ENCODE measurements at places on chromosomes 16 and 17.

DNA sequence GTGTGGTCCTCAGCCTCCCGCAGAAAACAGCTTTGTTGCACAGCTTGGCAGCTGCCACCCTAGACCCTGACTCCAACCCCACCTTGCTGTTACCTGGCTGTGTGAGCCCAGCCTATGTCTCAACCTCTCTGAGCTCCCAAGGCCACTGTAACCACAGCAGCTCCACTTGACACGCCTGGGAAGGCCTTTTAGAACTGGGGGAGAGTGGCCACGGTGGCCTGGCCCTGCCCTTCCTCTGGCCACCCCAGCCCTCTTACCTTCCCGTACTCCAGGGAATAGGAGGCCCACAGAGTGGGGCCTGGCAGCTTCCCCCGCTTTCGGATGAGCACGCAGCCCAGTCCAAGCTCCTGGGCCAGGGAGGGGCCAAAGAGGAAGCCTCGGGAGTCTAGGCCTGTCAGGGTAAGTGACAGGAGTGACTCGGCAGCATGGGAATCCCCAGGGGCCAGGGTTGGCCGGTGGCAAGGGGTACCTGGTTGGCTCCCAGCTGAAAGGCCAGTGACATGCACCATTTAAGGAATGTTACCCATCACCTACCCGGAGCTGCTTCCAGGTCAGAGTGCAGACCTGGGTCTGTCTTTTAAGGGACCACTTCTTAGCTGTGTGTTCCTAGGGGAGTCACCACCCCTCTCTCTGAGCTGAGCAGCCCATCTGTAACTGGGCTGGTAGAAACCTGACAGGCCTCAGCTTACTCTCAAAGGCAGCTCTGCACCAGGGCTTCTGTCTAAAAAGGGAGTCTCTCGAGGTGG is 1.4 kb downstream of the APRT start:
- no peak for DNase-seq

GRCh38 chr16:84756830-84757229 is 57.0 kb downstream of the USP10 start:
- DNase-seq: no peak

DNA sequence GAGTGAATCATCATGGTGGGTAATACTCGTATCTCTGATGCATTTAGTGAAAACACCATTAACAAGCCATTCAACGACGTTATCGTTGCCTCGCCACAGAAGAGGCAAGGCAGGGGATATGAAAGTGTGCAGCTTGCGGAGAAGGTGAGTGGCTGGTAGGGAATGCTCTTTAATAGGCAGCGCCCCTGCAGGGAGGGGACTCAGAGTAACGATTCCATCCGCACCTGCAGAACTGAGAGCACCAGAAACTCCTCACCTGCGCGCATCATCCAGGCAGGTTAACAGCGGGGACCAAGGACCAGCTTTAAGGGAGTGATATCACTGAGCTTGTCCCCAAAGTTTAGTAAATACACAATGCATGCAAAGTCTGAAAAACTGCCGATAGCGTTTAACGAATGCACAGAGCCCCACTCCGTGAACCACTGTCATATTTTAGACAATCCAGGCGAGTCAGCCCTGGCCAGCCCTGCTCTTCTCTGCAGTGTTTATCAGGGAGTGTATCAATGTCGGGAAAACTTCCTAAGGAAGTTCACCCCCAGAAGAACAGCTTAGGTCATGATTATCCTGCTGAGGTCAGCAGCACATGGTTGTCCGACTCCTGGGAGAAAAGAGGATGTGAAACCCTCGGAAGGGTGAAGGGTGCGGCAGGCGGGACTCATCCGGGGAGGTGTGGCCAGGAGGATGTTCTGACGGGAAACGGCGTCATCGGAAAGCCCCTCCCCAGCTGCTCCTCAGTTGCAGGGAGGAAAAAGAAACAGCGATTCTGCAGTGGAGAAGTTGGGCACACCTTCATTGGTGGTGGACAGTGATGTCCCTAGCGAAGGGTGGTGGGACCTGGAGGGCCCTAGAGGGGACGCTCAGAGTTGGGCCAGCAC is 68.5 kb upstream of the DNAH17 start:
- peak; percentile 48 for DNase-seq

GRCh38 chr16:4693956-4694641 is 737 bp downstream of the NUDT16L1 start:
- no peak for DNase-seq

GRCh38 chr17:17071531-17072360 is 29.5 kb downstream of the MPRIP start:
- DNase-seq: no peak

DNA sequence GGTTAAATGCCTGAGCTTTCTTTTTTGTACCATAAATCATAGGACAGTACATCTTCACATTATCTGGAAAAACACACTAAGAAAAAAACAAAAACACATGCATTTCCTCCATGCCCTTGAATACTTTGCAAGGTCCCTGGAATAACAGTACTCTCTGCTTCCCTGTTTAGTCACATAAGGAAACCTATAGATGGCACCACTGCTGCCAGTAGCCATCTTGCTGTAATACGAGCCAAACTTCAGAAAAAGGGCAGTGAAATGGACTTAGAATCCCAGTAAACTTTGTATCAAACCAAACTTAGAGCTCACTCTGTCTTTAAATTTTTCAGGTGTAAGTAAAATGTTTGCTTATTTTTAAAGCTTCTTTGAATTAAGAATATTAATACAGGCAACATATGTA is 435.5 kb downstream of the KCNJ2 start:
- DNase-seq: no peak

GRCh38 chr16:69474408-69474807 is 50.0 kb downstream of the CYB5B start:
- DNase-seq: no peak
